M059J (cell line): ENCODE measurements at places on chromosomes 2 and 18. TPM values are rescaled to one million over a fixed set of nuclear protein-coding genes. Genes with fewer than 3 reads are reported as not detected.
A peak's percentile ranks its signal among the peaks of the same experiment; 100 is the strongest.

Gene INPP5D
- not detected in 2 replicates for total RNA-seq

DNA sequence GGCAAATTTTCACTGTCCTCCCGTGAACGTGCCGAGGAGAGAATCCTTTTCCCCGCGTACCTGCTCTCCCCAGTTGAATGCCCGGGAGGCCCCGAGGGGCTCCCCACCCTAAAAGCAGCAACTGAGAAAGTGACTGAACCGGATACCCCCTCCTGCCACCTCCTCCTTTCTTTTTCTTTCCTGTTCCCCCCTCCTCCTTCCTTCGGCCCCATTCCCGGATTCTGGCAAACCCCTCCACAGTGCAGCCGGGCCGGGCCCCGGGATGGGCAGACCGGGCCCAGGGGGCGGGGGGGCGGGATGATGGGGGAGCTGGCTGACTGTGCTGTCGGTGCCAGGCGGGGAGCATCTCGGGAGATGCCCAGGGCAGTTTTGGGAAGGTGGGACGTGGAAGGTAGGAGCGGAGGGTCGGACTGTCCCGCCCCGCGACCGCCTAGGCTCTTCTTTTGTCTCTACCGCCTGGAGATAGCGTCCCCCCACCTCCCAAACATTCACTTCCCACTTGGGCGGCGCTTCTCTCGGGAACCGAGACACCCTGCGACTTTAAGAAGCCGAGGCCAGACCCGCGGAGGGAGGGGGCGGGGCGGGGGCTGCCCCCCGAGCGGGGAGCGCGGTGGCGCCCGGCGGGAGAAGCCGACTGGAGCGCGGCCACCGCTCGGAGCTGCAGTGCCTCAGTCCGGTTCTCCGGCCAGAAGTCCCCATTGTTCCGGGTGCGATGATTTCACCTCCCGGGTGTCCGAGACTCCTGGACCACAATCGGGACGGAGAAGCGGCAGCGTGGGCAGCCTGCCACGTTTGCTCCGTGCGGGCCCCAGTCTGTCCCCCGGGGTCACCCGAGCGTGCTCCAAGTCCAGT, 8.2 kb downstream of the DLX2 start:
- DNase-seq = peak; percentile 60

DNA sequence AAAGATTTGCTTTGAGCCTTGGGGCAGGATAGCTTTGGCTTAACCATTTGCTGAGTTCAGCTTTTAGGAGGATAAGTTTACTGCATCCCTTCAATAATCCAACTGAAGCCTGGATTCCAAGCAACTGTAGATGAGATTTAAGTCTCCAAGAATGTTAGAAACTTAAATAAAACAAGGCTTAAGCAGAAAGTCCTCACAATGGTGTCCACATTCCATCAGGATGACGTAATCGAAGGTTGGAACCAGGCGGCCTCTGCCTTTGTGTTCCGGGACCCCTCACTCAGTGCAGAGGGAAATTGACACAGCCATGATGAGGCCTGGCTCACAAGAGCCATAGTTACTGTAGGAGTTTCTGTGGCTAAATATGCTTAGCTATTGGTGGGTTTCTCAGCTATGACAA, 260.4 kb downstream of the LPIN1 start:
- peak; percentile 69 for DNase-seq

DNA sequence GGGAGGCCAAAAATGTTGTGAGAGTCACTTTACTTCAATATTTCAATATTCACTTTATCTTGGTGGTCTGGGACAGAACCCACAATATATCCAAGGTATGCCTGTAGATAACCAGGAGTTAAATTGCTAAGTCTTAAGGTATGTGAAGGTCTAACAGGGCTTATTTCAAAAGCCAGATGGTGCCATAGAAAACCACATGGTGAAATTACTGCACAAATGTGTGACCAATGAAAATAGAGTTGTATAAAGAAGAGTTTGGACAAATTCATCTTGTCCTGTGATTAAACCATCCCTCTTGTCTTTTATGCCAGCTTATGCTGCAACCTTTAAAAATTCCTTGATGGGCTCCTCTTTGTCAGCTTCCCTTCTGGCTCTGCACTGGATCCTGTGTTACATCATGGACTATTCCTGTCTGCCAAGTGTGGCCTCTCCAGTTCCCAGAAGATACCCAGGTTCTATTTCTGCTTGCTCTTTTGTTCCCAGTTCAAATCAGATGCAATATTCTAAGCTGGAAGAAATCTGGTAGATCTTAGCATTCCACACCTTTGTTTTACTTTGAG, 46.8 kb downstream of the ANTXR1 start:
- DNase-seq = no peak

Gene NTSR2
- 0.12 TPM in 1 of 2 replicates, not detected in the other for total RNA-seq

GRCh38 chr2:207188626-207189419, 23.1 kb upstream of the KLF7 start:
- DNase-seq = peak; percentile 45

Gene SP9
- 0.91 and 1.1 TPM in 2 replicates for total RNA-seq

- DNase-seq = no peak
Measured at GRCh38 chr18:79356435-79356834, 39.3 kb upstream of the NFATC1 start.

DNA sequence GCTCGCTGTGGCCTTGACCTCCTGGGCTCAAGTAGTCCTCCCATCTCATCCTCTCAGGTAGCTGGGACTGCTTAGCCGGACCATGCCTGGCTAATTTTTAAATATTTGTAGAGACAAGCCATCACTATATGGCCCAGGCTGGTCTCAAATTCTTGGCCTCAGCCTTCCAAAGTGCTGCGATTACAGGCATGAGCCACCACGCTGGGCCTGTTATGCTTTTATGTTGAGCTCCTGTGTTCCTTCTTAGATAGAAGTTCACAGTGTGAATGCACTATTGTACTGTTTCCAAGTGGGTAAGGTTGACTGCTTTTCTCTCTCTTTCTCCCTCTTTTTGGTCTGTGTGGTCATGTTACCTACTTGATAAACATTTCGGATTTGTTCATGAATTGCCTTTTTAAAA, 61.9 kb downstream of the SMCHD1 start:
- no peak for DNase-seq

Gene KHK
- total RNA-seq = 0.34 and 0.37 TPM in 2 replicates
